ENCODE measurements at places on chromosomes 2 and 18. TPM values are rescaled to one million over a fixed set of nuclear protein-coding genes. Genes with fewer than 3 reads are reported as not detected.

The LMAN1 gene
- polyA plus RNA-seq: 32.4 TPM

The SLC16A14 gene
- 0.10 TPM for polyA plus RNA-seq

The MC2R gene
- polyA plus RNA-seq: not detected

The HOXD10 gene
- polyA plus RNA-seq: not detected

The SULT1C4 gene
- not detected for polyA plus RNA-seq

The CCDC102B gene
- polyA plus RNA-seq: 0.97 TPM

The LYPD6 gene
- polyA plus RNA-seq: not detected

The ZSWIM2 gene
- not detected for polyA plus RNA-seq

The NOSTRIN gene
- polyA plus RNA-seq: not detected

The TTN gene
- 3.1 TPM for polyA plus RNA-seq

The C2orf81 gene
- 2.4 TPM for polyA plus RNA-seq

The DCC gene
- polyA plus RNA-seq: not detected

The ZBTB14 gene
- polyA plus RNA-seq: 22.3 TPM

The STPG4 gene
- polyA plus RNA-seq: not detected

The RETSAT gene
- polyA plus RNA-seq: 15.3 TPM

The ACTG2 gene
- polyA plus RNA-seq: 6.6 TPM

The EEF1B2 gene
- 1,183 TPM for polyA plus RNA-seq

The UGT1A6 gene
- polyA plus RNA-seq: not detected

The GCG gene
- not detected for polyA plus RNA-seq

The PARD3B gene
- polyA plus RNA-seq: 0.03 TPM

The PLCD4 gene
- not detected for polyA plus RNA-seq

The UGT1A4 gene
- polyA plus RNA-seq: not detected

The LAMA3 gene
- not detected for polyA plus RNA-seq

The YPEL5 gene
- 192 TPM for polyA plus RNA-seq

The FARP2 gene
- polyA plus RNA-seq: 6.5 TPM

The LDLRAD4 gene
- polyA plus RNA-seq: 47.3 TPM

The POTEJ gene
- polyA plus RNA-seq: not detected

The TGFA gene
- 0.07 TPM for polyA plus RNA-seq

The PHLPP1 gene
- polyA plus RNA-seq: 0.52 TPM

The GKN1 gene
- polyA plus RNA-seq: not detected

The ALPP gene
- not detected for polyA plus RNA-seq

The UGT1A5 gene
- polyA plus RNA-seq: not detected

The MATN3 gene
- polyA plus RNA-seq: not detected

The KCNE4 gene
- not detected for polyA plus RNA-seq

The DCDC2C gene
- not detected for polyA plus RNA-seq

The LRRTM1 gene
- polyA plus RNA-seq: not detected

The TLX2 gene
- not detected for polyA plus RNA-seq

The TRIP12 gene
- 48.3 TPM for polyA plus RNA-seq

The SLC4A3 gene
- polyA plus RNA-seq: not detected

The GAREM1 gene
- polyA plus RNA-seq: not detected

The ASXL3 gene
- polyA plus RNA-seq: not detected

The GALNT5 gene
- polyA plus RNA-seq: not detected

The SH3BP4 gene
- polyA plus RNA-seq: not detected

The OSBPL1A gene
- 2.0 TPM for polyA plus RNA-seq

The KRTCAP3 gene
- 2.2 TPM for polyA plus RNA-seq
